ENCODE measurements at places on chromosomes 7 and 10.
A peak's percentile ranks its signal among the peaks of the same experiment; 100 is the strongest.

GRCh38 chr10:70060389-70060788 lies 7.7 kb downstream of the MACROH2A2 start:
- no peak for DNase-seq

GRCh38 chr7:141294143-141294829 lies 220.4 kb downstream of the TMEM178B start:
- no peak for DNase-seq

GRCh38 chr10:17910125-17910789 lies 41.5 kb upstream of the SLC39A12 start:
- DNase-seq = peak; percentile 10

DNA sequence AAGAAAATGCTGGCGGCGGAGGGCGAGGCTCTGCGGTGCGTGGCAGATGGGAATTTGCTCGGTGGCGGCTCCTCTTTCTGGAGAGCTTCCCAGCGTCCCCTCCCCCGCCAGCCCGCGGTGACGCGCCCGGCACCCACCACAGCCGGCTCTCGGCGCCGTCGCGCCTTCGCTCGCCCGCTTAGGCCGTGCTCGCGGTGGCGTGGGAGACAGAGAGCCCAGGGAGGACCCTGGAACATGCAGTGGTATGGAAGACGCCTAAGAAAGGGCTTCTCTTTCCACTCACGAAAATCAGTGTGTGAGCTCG lies 576 bp upstream of the CSGALNACT2 start:
- DNase-seq = peak; percentile 32

DNA sequence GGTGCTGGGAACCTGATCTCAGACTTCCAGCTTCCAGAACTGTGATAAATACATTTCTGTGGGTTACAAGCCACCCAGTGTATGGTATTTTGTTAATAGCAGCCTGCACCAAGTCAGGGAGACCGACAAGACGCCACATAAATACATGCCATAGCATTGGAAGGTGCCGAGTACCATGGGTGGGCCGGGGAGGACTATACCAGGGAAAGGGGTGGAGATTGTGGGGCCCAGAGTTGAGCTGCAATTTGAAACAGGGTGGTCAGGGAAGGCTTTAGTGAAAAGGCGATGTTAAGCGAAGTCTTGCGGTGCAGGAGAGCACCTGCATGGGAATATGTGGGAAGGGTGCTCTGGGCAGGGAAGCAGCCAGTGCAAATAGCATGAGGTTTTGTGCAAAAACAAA lies 88.9 kb upstream of the LRRC4 start:
- no peak for DNase-seq
